ENCODE measurements at places on chromosomes 2 and 18.

- no peak for DNase-seq
Observed at GRCh38 chr2:222844323-222844722, 16.5 kb upstream of the ACSL3 start.

- no peak for DNase-seq
Observed at GRCh38 chr2:138974651-138975050, 194.5 kb upstream of the NXPH2 start.

DNA sequence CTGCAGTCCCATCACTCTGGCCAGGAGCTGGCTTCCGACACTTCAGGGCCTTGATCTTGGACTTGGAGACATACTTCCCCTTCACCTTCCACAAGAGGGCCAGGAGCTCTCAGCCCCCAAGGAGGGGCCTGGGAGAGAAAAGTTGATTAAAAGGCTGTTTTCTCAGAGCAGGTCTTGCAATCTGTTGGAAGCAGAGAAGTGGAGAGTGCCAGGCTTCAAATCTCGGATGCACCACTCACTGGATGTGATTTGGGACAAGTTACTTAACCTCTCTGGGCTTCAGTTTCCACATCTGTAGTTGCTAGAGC, 255.3 kb downstream of the CYP26B1 start:
- DNase-seq, result no peak

DNA sequence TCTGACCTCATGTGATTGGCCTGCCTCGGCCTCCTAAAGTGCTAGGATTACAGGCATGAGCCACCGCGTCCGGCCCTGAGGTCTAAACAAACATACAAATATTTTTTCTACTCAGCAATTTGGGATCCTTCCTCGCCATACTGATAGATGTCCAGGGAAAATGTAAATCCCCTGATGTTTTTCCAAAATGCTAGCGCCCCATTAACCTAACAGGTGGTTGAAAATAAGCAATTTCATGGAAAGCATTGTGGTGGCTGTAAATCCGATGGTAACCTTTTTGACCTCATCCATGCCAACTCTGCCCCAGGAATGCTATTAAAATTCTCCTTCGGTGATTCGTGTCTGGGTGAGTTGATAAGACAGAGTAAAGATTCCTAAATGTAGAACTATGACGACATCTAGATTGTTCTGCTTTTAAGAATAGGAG, 19.3 kb downstream of the GEMIN6 start:
- no peak for DNase-seq

GRCh38 chr2:143704451-143705106, 575.4 kb downstream of the ARHGAP15 start:
- no peak for DNase-seq

DNA sequence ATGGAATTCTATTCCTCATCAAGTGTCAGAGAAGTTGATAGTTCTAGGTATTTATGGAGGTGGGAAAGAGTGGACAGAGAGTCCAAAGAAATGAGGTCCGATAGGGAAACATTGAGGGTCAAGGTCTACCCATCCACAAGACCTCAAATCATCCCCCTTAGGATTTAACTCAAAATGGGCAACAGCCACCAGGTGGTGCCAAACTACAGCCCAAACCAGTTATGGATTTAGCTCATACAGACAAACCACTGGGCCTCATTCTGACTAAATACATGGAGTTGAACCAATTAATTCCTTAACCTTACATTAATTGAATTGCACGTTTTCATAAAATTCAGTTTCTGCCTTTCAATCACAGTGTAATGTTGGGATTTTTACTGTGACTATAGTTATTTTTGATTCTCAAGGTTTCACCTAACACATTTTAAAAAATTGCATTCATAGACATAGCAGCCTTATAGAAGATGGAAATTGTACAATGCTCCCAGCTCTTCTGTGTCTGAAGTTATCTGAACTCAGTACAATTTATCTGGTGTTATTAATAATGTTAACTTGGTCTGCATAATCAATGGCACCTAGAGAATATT, 98.2 kb upstream of the HNMT start:
- peak; percentile 8 for DNase-seq

DNA sequence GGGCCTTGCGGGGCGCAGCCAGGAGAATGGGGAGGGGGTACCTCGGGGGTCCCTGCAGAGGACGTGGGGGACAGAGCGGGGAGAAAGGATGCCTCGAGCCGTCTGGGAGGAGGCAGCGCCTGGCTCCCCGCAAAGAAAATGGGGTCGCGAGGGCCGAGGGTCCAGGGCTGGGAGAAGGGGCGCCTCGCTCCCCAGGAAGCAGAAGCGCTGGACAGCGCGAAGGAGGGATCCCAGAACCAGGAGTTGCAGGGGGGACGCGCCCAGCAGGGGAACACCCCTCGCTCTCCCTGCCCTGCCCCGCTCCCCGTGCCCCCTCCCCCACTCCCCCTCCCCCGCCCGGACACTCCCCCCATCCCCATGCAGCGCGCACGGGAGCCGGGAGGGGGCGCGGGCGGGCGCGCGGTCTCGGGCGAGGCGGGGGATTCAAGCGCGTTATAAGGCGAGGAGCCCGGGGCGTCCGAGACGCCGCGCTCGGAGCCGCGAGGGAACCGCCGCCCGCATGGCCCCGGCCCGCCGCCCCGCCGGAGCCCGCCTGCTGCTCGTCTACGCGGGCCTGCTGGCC, at the start of gene ERFE:
Gene ERFE, plus strand, starts transcription at position 462 of the 562 bp plus-strand sequence. Its CDS starts 38 bp downstream, at position 500.
- peak; percentile 29 for DNase-seq

DNA sequence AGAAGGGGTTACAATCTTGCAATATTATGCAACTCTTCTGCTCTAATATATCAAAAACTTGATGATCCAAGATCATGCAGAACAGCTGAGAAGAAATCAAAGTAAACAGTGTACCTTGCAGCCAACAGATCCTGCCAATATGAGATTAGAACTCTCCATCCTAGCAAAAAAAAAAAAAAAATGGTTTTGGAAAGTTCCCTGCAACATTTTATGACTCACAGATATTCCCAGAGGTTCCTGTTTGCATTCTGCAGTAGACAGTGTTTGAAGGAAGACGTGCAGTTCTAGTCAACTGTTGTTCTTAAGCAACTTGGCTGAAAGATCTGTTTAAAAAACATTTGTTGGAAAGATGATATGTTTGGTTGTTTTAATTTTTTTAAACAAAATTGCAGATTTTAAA, 103.6 kb upstream of the WDR75 start:
- no peak for DNase-seq

DNA sequence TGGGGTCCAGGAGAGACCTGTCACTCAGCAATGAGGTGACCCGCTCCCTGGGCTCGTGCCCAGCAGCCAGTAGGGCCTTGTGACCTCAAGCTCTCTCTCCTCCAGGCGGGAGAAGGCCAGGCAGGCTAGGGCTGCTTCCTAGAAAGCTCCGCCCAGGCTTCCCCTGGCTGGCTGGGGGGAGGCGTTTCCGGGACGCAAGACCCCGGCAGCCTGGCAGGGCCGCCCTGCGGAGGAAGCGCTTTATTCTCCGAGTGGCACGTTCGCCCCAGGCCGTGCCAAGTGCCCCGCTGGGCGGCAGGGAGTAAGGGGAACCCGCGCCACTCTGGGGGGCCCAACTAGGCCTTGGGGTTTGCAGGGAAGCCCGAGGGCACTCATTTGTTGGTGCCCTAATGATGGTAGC, 21.2 kb upstream of the EPAS1 start:
- DNase-seq, result no peak

- DNase-seq, result no peak
Observed at GRCh38 chr18:33717339-33717738, 139.3 kb downstream of the ASXL3 start.

DNA sequence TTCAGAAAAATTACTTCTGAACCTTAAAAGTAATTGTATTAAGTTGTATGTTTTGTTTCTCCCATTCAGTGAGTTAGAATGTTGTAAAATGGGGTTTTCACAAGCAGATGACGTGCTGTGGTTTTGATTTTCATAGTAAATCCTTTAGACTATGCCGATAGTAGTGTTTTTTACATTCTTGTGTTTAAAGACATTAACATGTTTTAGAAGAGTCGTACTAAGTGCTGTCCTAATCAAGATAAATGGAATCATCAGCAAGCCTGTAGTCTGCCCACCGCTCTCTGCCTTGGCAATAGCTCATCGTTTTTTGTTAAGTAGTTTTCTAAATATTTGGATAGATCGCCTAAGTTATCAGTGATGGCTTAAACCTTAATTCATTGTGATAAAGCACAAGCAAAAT, 21.5 kb downstream of the PKP4 start:
- DNase-seq, result no peak

Data from stimulated activated CD4-positive, alpha-beta T cell treated with anti-CD3 and anti-CD28 coated beads, Interleukin-2, amount 100 ng/mL, for 4 hours (primary cell).